CD4-positive, alpha-beta memory T cell (primary cell): ENCODE measurements at places on chromosomes 16 and 17. TPM values are rescaled to one million over a fixed set of nuclear protein-coding genes. Genes with fewer than 3 reads are reported as not detected.
A peak's percentile ranks its signal among the peaks of the same experiment; 100 is the strongest.

DNA sequence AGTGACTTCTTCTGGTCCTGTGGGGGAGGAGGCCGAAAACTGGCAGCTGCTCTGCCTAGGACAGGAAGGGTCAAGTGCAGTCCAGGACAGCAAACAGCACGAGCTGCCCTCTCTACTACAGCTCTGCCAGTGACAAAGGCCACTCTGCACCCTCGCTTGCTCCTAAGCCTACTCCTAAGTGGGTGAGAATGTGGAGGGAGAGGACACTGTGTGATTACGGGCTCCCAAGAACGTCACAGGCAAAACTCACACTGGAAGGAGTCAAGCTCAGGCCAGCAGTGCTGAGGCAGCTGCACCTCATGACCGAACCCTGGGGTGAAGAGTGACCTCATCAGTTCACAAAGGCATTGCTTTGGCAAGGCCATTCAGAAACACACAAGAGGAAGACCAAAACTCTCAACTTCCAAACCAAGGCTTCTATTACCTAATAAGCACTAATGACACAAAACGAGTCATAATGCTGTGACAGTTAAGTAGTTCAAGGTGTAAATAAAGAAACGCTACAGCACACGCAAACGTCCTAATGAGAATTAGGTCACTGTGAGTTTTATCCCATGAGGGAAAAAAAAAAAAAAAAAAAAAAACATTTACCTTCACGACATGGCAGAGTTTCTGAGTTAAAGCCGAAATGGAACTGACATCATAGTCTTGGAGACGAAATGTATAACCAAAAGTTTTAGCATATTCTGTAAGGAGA, 35.1 kb downstream of the MARF1 start:
- H3K27ac ChIP-seq, result no peak overlapping the region
- no peaks in the 10 kb centered on the region for H3K4me1 ChIP-seq

GRCh38 chr17:31433091-31433790, 41.8 kb downstream of the RAB11FIP4 start:
- H3K27ac ChIP-seq, result no peak overlapping the region
- H3K27me3 ChIP-seq, result no peaks in the 10 kb centered on the region
- H3K4me3 ChIP-seq, result no peak overlapping the region
- H3K36me3 ChIP-seq, result no peaks in the 10 kb centered on the region
- DNase-seq, result peak; percentile 74
- H3K4me1 ChIP-seq, result peaks cover 18% of the 10 kb centered on the region

- H3K36me3 ChIP-seq, result no peaks in the 10 kb centered on the region
- no peaks in the 10 kb centered on the region for H3K4me1 ChIP-seq
- DNase-seq, result no peak
- no peak overlapping the region for H3K4me3 ChIP-seq
- H3K27me3 ChIP-seq, result no peaks in the 10 kb centered on the region
- no peak overlapping the region for H3K27ac ChIP-seq
Observed at GRCh38 chr16:53766304-53767016, 62.5 kb downstream of the FTO start.

DNA sequence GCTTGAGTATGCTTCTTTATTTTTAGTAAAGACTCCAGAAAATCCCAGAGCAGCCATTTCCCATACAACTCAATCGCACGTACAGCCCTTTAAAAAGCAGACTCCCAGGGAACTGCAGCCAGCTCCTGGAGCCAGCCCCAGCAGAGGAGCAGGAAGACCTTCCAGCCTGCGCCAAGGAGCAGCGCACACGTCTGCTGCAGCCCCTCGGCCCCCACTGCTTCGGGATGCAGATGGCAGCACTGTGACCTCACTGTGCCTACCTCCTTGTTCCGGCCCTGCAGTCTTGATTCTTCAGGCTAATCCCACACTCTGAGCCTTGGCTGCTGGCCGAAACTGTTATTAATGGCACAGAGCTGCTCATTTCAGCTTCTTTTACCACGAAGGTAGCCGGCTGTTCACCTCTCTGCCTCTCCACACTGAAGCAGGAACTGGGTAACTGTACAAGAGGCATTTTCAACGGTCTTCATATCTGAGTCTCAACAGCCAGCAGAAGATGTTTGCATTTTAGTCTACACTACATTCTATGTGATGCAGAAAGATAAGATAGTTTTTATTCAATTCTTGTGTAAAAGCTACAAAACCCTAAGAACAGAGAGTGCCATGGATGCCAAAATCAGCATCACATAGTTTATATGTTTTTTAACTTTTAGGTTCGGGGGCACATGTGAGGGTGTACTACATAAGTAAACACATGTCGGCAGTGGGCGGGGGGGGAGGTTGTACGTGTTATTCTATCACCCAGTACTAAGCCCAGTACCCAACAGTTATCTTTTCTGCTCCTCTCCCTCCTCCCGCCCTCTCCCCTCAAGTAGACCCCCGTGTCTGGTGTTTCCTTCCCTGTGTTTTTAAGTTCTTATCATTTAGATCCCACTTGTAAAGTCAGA, 130.9 kb downstream of the ANKRD11 start:
- H3K27me3 ChIP-seq, result no peaks in the 10 kb centered on the region
- peaks cover 3% of the 10 kb centered on the region for H3K36me3 ChIP-seq
- no peak overlapping the region for H3K4me3 ChIP-seq

- no peak for DNase-seq
- H3K4me3 ChIP-seq, result no peak overlapping the region
- H3K27ac ChIP-seq, result no peak overlapping the region
- no peaks in the 10 kb centered on the region for H3K36me3 ChIP-seq
- no peaks in the 10 kb centered on the region for H3K27me3 ChIP-seq
- no peaks in the 10 kb centered on the region for H3K4me1 ChIP-seq
Observed at GRCh38 chr17:70855401-70856054, 686.2 kb downstream of the KCNJ2 start.

GRCh38 chr16:75446416-75446815, 13.1 kb upstream of the CFDP1 start:
- no peak overlapping the region for H3K27ac ChIP-seq
- H3K27me3 ChIP-seq, result no peaks in the 10 kb centered on the region
- no peak for DNase-seq
- H3K4me3 ChIP-seq, result no peak overlapping the region
- H3K36me3 ChIP-seq, result peaks cover 31% of the 10 kb centered on the region

DNA sequence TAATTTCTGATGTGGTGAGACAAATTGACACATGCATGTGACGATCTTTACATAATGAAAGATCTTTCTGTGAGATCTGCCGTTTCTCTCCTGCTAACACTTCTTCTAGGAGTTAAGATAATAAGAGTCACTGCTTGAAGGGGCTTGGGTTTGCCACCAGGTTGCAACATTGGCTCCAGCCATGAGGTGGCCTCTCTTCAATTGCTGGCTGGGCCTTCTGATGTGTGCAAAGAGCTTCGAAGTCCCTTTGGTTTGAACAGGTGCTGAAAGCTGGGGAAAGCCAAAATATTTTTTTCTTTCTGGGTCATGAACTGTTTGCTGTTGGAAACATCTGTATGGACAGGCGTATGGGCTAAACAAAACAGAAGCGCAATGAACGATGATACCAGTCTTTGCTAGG, 204.1 kb upstream of the SALL1 start:
- no peak overlapping the region for H3K27ac ChIP-seq
- H3K4me1 ChIP-seq, result no peaks in the 10 kb centered on the region
- H3K27me3 ChIP-seq, result no peaks in the 10 kb centered on the region
- no peaks in the 10 kb centered on the region for H3K36me3 ChIP-seq

- no peaks in the 10 kb centered on the region for H3K36me3 ChIP-seq
- no peaks in the 10 kb centered on the region for H3K4me1 ChIP-seq
- no peak for DNase-seq
- H3K27ac ChIP-seq, result no peak overlapping the region
- H3K4me3 ChIP-seq, result no peak overlapping the region
- H3K27me3 ChIP-seq, result no peaks in the 10 kb centered on the region
Observed at GRCh38 chr17:15398291-15398690, 56.9 kb upstream of the TEKT3 start.

SERPINF2 gene
- 1.3 TPM for total RNA-seq

- DNase-seq, result no peak
- H3K4me1 ChIP-seq, result no peaks in the 10 kb centered on the region
- no peaks in the 10 kb centered on the region for H3K27me3 ChIP-seq
- no peak overlapping the region for H3K27ac ChIP-seq
- no peak overlapping the region for H3K4me3 ChIP-seq
Observed at GRCh38 chr16:80265624-80266306, 275.0 kb upstream of the DYNLRB2 start.

DNA sequence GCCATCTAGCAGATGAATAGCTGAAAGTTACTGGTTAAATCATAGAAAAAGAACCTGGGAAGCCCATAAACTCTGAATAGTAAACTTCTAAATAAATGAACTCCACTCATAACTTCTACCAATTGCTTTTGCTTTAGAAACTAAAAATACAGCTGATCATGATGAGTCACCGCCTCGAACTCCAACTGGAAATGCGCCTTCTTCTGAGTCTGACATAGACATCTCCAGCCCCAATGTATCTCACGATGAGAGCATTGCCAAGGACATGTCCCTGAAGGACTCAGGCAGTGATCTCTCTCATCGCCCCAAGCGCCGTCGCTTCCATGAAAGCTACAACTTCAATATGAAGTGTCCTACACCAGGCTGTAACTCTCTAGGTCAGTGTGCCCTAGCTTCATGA, 9.7 kb downstream of the KAT7 start:
- no peak overlapping the region for H3K4me3 ChIP-seq
- no peaks in the 10 kb centered on the region for H3K27me3 ChIP-seq
- peaks cover 63% of the 10 kb centered on the region for H3K36me3 ChIP-seq
- no peak overlapping the region for H3K27ac ChIP-seq
- DNase-seq, result no peak

DNA sequence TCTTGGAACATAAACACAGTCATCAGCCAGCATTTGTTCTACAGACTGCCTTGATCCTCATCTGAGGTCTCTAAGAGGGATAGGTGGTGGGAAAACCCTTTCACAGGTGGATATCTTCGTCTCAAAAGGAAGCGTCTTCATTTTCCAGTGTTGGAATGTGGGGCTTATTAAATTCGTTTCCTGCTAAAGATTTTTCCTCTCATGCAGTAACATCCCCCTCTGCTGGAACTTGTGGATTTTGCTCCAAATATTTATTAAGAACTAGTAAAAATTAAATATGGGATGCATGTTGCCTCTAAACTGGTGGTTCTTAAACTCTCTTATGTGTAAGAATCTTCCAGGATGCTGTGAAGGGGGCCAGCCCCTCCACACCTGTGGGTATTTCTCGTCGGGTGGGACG, 20.1 kb upstream of the MLYCD start:
- H3K36me3 ChIP-seq, result no peaks in the 10 kb centered on the region
- peaks cover 4% of the 10 kb centered on the region for H3K27me3 ChIP-seq
- no peak overlapping the region for H3K27ac ChIP-seq
- H3K4me1 ChIP-seq, result no peaks in the 10 kb centered on the region
- no peak for DNase-seq

GRCh38 chr17:65589321-65589720, 27.9 kb upstream of the AXIN2 start:
- H3K27ac ChIP-seq, result no peak overlapping the region
- H3K27me3 ChIP-seq, result no peaks in the 10 kb centered on the region
- no peak for DNase-seq

DNA sequence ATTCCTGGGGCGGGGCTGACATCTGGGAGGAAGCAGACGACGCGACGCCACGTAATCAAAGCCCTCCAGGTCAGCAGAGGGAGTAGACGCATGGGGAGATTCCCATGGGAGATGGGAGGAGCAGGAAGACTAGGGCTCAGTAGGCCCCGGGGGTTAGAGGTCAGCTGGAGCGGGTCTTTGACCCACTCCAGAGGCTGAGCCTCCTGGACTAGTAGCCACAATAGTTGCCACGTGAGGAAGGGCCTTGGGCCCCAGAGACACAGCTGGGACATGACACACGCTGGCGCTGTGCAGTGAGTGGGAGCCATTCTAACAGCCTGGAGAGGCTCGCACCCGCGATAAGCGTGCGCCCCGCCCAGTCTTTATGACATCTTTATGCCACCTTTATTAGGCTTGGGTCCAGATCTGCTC, 95.7 kb upstream of the AMZ2 start:
- no peak overlapping the region for H3K27ac ChIP-seq
- no peaks in the 10 kb centered on the region for H3K36me3 ChIP-seq
- DNase-seq, result no peak
- no peaks in the 10 kb centered on the region for H3K27me3 ChIP-seq
- H3K4me1 ChIP-seq, result no peaks in the 10 kb centered on the region

GRCh38 chr16:76956841-76957240, 234.1 kb upstream of the MON1B start:
- no peak overlapping the region for H3K4me3 ChIP-seq
- no peaks in the 10 kb centered on the region for H3K4me1 ChIP-seq
- no peaks in the 10 kb centered on the region for H3K27me3 ChIP-seq
- DNase-seq, result no peak
- no peak overlapping the region for H3K27ac ChIP-seq

GRCh38 chr17:41442739-41443138, 2.0 kb upstream of the KRT38 start:
- no peaks in the 10 kb centered on the region for H3K4me1 ChIP-seq
- no peaks in the 10 kb centered on the region for H3K36me3 ChIP-seq
- no peak overlapping the region for H3K4me3 ChIP-seq
- no peak for DNase-seq
- H3K27me3 ChIP-seq, result no peaks in the 10 kb centered on the region
- H3K27ac ChIP-seq, result no peak overlapping the region

DNA sequence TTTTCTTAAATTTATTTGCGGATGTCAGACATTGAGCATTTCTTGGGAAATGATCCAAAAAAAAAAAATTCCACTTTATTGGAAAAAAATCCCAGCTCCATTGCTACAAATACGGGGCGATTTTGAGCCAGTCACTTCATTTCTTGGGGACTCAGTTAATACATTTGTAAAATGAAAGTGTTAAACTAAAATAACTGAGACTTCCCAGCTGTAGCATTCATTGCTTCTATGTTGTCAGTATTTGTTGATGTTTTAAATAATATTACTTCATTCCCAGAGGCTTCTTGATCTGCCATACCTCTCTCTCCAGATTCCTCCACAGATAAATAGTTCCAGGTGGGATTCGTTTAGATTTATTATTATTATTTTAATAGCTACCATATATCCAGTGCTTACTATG, 77.1 kb upstream of the HS3ST3A1 start:
- no peak overlapping the region for H3K27ac ChIP-seq
- no peaks in the 10 kb centered on the region for H3K27me3 ChIP-seq
- no peak for DNase-seq
- no peak overlapping the region for H3K4me3 ChIP-seq
- no peaks in the 10 kb centered on the region for H3K4me1 ChIP-seq
